AG04449 (cell line): ENCODE measurements at places on chromosomes 5 and 9.

GRCh38 chr5:120923026-120923425 is 458.9 kb downstream of the PRR16 start:
- no peak for DNase-seq

DNA sequence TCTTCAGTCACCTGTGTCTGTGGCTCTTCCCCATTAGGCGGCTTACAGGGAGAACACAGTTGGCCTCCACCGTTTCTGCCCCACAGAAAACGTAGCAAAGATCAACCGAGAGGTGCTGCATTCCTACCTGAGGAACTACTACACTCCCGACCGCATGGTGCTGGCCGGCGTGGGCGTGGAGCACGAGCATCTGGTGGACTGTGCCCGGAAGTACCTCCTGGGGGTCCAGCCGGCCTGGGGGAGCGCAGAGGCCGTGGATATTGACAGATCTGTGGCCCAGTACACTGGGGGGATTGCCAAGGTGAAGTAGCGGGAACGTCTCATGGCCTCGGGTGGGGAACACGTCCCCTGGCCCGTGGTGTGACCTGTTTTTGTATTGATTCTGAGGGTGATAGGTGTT is 6.5 kb downstream of the PMPCA start:
- no peak for DNase-seq

GRCh38 chr5:1240496-1241260 is 15.5 kb downstream of the SLC6A18 start:
- DNase-seq = no peak

- no peak for DNase-seq
These were observed 103.2 kb downstream of the VAV2 start for GRCh38 chr9:133888809-133889491.

DNA sequence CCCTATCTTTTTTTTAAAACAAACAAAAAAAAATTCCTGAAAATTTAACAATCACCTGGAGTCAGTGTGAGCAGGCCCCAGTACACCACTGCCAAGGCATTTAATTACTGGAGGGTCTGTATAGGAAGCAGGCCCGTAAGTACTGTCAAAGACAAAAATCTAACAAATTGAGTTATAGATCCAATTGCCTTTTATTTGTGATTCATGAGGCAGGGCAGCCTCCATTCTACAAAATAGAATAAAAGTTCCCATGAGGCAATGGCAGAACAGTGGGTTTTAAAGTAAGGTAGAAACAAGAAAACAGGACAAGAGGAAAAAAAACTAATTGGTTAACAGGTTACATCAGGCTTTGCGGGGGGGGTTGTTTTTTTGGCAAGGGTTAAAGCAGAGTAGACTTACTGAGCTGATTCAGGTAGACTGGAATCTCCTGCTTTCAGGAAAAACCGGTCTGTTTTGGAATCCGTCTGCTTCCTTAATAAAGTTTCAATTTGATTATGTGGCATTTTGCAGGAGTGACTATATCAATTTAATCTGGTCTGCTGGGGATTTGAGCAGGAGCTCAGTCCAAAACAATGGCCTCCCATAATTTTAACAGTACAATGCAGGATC is 48.9 kb downstream of the AUH start:
- no peak for DNase-seq

DNA sequence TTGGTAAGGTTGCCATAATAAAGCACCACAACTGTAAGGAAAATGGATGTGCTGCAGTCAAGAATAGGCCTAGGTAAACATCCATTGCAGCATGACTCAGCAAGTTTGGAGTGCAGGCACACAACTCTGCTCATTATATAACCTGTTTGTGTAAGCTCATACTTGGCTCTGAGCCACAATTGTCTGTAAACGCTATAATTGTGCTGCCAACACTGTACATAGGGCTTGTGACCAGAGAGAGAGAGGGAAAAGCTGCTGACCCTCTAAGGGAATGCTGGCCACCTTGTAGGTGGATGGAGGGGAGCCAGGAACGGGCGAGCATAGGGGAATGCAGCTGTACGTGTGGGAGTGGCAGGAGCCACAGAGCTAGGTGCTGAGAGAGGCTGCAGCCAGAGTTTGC is 2186.5 kb upstream of the ACO1 start:
- DNase-seq = no peak

DNA sequence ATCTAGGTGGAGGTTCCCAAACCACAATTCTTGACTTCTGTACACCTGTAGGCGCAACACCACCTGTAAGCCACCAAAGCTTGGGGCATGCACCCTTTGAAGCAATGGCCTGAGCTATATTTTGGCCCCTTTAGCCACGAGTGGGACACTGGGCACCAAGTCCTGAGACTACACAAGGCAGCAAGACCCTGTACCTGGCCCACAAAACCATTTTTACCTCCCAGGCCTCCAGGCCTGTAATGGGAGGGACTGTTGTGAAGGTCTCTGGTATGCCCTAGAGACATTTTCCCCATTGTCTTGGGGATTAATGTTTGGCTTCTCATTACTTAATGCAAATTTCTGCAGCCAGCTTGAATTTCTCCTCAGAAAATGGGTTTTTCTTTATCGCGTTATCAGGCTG is 24.6 kb upstream of the FAM151B start:
- DNase-seq = no peak

DNA sequence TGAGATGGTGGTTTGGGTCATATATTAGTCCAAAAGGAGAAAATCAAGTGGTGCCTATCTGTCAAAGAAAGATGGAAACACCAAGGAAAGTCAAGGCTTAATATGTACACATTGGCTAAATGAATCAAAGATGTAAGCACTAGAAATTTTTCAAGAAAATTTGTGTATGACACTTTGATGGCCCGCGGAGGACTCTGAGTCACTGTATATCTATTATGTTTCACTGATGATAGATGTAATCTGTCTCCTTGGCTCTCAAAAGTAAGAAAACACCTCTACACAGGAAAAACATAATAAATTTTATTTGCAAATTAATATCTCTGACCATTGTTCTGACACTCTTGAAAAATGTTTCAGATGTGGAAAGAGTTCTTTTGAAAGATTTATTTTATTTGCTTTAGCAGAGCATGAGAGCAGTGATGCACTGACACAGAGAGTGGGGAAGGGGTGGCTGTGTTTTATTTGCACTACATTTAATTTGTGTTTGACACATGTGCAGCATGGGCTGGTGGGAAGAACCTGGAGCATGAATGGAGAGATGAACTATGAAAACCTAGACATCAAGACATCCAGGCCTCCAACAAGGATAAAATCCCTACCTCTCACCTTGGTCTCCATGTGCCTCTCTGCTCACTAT is 180.8 kb upstream of the GAS1 start:
- DNase-seq = no peak

DNA sequence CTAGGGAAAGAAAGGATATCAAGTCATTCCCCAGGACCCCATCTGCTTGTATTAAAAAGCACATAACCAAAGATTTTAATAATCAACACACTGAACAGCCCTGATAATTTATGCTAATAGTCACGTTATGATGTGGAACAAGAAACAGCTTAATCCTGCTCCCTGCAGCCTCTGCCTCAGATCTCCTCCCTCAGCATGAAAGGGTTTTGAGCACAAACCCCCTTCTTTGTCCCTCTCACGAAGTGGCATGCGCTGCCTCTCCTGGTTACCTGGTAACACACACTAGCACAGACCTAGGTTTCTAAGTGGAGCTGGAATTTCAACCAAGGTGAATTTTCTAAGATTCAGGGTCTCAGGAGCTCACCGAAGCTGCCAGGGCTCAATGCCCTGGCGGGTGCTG is 5.1 kb downstream of the IGFBPL1 start:
- DNase-seq = no peak

- DNase-seq = no peak
These were observed 138.2 kb upstream of the RFX3 start for GRCh38 chr9:3664044-3664443.

- no peak for DNase-seq
These were observed 35.5 kb upstream of the TENT2 start for GRCh38 chr5:79576606-79577289.

DNA sequence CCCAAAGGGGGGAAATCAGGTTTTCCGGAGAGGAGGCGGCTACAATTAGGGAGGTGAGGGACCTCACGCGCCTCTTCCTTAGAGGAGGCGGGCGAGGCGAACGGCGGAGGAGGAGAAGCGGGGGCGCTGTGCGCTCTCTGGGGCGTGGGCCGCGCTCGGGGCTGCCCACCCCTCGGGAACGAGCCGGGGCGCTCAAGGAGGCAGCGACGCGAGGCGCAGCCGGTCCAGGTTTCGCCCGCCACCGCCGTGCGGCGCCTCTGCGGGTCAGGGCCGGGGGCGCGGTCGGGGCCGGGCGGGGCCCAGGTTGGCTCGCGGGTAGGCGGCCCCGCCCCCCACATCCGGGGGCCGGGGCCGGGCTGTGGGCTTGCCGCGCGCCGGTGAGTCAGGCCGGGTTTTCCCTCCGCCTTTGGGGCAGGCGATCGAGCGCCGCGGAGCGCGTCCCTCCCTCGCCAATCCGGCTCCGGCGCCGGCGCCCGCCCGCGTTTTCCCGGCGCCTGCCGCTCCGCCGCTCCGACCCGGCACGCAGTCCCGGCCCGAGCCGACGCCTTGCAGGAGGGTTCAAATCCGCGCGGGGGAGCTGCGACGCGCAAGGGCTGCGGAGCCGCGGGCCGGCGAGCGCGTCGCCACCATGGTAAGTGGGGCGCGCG is at the start of gene N4BP3:
Gene N4BP3 (plus strand): TSS at position 392 of the 647 bp plus-strand sequence. CDS start 6,052 bp downstream, outside the sequence.
- no peak for DNase-seq

DNA sequence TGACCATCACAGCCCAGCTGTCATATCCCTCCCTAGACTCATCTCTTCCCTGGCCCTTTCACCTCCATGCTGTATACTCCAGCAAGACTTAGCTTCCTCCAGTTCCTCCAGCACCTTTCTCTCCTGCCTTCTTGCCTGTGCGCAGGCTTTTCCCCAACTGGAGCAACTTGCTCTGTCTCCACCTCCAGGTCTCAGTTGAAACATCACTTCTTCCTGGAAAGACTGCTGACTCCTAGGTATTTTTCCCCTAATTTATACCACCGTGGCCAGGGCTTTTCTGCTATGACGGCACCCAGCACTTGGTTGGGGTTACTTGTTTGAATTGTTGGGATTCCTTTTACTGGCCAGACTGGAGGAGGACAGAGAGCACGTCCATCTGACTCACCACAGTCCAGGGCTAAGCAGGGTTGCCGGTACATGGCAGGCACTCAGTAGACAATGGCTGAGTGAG is 67.5 kb downstream of the KCNIP1 start:
- DNase-seq = peak; percentile 14

DNA sequence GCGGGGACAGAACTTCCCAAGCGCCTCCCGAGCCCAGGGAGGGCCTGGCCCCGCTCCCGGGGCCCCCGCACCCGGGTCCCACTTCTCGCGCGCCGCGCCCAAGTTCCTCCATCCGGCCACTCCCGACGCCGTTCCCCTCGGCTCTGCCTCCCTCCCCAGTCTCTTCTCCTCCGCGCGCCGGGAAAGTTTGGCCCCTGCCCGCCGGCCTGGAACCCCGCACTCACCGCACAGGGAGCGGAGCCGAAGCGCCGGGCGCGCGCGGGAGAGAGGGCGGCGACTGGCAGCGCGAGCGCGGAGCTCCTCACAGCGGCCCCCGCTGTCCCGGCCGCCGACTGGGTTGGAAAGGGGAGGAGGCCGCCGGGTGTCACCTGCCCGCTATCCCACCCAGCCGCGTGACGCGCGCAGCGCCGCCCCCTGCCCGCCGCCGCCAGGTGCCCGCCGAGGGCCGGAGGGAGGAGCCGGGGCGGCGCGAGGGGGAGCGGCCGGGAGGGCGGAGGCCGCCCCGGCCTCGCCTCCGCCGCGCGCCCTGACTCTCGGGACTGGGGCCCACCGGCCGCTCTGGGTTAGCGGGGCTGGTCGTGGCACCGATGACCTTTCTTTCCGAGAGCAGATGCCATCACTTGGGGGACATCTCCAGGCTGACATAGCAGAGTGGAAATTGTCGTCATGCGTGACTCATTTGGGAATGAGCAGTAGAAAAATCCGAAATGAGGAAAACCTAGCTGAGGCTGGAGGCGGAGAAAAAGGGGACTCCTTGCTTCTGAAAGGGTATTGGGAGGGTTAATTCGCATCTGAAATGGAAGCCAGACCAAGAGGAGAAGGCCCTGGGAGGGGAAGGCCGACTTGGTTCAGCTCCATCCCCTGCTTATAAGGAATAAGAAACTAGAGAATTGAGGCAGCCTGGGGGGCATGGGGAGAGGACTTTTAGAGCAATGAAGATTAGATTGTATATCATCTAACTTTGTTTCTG is at the start of gene ELOVL7:
Gene ELOVL7 (minus strand): TSS at position 334 of the 970 bp plus-strand sequence. CDS start 56,872 bp downstream, outside the sequence.
- no peak for DNase-seq

DNA sequence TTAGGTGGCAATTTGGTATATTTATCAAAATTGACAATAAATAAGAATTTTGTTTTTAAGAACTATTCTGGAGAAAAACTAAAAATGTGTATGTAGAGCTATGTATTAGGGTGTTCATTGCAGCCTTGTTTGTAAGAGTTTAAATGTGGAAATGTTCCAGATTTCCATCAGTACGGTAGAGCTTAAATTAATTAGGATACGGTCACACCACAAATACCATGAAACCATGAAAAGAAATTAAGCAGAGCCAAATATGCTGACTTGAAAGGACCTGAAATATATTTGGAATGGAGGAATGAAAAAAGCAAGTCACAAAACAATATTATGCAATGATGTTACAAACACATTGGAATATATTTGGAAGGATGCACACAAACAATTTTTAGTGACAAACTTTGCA is 64.6 kb downstream of the ACTBL2 start:
- DNase-seq = no peak

DNA sequence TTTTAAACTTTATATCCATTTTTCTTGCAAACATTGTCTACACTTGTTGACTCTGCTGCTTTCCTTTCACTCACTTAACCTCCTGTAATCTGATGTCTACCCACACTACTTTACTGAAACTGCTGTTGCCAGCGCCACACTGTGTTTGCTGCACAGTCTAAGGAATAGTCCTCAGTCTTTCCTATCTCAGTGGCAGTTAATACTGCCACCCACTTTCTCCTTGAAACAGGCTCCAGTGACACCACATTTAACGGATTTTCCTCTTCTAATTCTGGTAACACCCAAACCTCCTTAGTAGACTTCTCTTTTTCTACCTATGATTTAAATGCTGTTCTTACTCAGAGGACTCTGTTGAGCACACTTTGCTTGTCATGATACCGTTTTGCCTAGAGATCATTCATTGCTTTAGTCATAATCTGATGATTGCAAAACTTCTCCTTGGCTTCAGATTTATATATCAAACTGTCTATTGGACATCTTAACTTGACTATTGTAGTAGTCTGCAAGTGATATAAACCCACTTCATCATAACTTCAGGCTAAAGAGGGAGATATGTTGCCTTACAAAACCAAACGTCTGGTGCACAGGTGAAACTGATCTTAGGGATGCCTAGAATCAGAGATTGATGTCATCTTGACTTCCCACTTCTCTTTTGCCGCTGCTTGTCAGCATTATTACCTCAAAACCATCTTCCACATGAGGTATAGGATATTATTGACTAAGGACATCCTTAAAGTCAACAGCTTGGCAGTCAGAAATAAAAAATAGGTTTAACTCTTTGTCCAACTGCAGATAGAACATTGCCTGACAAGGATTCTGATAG is 94.1 kb downstream of the CDC42SE2 start:
- no peak for DNase-seq

GRCh38 chr5:90888511-90889324 is 330.1 kb downstream of the ADGRV1 start:
- no peak for DNase-seq

- no peak for DNase-seq
These were observed 7.0 kb upstream of the P4HA2 start for GRCh38 chr5:132234684-132235062.
